ENCODE measurements at places on chromosomes 4 and X.

DNA sequence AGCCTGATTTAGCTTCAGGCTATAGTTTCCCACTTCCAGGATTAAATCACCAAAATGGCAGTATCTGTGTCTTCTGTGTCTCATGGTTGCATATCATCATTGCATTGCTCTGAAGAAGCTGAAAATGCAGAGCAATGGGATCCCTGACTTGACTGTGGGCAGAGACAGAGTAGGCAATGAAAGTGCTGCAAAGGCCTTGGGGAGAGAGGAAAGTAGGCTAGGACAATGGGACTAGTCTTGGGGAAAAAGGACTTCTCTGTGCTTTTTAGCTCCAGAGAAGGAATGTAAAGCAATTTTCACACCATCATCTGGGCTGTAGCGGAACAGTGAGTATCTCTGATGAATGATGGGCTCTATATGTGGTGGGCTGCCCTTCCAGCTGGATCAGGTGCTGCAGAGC is 202.5 kb downstream of the LDB2 start:
- no peak for DNase-seq

GRCh38 chr4:108570993-108571569 is 49.3 kb upstream of the RPL34 start:
- no peak for DNase-seq

- no peak for DNase-seq
These were observed 15.3 kb downstream of the ATP7A start for GRCh38 chrX:77925764-77926163.

- no peak for DNase-seq
These were observed 95.4 kb downstream of the SLC2A9 start for GRCh38 chr4:9925750-9926439.

- no peak for DNase-seq
These were observed 364.8 kb downstream of the PDGFC start for GRCh38 chr4:156606554-156607477.

DNA sequence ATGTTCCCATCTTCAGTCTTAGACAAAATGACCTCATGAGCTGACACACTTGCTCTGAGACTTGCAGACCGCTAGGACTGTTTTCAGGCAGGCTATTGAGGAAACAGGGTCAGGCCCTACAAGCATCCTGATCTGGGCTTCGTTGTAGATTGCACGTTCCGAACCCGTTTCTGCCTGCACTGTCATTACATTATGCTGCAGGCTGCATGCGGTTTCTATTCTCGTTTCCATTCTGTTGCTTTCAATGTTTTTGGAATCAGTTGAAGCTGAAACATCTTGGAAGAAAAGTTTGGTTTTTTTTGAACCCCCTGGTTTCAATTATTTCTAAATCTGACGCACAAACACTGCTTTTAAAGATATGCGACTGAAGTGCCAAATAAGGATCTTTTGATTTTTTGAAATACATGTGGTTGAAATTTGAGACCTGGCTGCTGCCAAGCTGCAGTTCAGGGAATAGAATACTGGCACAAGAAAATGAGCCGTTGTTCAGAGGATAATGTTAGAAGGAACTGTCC is 716.1 kb upstream of the INTU start:
- no peak for DNase-seq

DNA sequence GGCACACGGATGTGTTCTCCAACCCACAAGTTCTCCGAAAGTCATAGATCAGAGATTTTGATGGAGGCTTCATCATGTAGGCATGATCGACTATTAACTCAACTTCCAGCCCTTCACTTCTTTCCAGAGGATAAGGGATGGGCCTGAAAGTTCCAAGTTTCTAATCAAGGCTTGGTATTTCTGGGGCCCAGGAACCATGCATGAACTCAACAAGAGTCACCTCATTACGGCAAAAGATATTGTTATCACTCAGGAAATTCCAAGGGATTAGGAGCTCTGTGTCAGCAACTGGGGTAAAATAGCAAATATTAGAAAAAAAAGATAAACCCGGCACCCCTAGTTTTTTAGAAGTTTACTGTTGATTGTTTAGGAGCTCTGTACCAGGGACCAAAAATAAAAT is 240.1 kb upstream of the PPP1R2C start:
- no peak for DNase-seq

DNA sequence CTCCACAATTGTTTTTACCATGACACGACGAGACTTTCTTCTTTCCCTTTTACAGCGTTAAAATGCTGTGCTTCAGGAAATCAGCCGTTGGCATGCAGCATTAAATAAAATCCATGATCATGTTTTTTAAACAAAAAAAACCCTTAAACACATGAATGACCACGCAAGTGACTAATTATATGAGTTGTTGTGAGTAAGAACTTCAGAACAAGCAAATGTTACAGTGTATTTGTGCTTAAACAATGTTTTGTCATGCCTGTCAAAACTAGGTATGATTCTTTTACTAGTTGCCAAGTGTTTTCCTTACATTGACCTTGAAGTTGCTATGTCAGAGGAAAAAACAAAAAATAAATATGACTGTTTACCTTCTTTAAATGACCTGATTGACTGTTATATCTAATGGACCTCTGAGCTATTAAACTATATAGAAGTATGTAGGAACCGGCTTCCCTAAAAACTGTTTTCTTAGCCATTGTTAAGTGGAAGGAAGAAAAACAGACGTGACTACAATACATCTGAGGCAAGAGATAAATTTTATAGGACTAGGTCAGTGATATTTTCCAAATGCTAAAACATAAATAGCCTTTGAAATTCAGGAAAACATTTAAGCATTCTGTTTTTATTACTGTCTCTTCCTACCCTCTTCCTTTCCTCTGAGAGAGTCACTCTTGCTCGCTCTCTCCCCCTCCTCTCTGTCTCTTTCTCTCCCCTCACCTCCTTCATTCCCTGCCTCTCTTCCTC is 197.1 kb downstream of the PALLD start:
- DNase-seq, result no peak

DNA sequence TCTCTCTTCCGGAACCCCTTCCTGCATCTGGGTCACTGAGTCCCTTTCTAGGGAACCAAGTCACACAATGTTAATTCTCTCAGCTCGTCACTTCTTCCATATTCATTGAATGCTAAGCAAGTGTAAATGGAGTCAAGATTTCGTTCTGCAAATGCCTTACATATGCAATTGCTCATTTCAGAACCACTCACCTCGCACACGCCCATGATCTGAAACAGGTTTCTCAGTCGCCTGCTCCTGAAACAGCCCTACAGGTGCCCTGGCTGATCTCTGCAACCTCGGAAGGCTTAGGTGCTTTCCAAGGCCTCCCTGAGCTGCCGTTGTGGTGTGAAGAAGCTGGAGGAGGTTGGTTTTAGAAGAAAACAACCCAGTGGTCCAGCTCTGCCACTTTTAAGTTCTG is 100.8 kb upstream of the MSX1 start:
- DNase-seq, result no peak

DNA sequence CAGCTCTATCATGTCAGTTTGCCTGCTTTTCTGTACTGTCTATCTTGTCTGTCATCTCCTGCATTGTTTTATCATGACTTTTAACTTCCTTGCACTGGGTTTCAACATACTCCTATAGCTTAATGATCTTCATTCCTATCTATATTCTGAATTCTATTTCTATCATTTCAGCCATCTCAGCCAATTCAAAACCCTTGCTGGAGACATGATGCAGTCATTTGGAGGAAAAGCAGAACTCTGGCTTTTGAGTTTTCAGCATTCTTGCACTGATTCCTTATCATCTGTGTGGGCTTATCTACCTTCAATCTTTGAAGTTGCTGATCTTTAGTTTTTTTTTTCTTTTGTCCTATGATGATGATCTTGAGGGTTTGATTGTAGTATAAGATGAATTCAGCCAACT is 493.8 kb upstream of the GALNT7 start:
- no peak for DNase-seq

- no peak for DNase-seq
These were observed 416.6 kb upstream of the ARX start for GRCh38 chrX:25432396-25432795.

DNA sequence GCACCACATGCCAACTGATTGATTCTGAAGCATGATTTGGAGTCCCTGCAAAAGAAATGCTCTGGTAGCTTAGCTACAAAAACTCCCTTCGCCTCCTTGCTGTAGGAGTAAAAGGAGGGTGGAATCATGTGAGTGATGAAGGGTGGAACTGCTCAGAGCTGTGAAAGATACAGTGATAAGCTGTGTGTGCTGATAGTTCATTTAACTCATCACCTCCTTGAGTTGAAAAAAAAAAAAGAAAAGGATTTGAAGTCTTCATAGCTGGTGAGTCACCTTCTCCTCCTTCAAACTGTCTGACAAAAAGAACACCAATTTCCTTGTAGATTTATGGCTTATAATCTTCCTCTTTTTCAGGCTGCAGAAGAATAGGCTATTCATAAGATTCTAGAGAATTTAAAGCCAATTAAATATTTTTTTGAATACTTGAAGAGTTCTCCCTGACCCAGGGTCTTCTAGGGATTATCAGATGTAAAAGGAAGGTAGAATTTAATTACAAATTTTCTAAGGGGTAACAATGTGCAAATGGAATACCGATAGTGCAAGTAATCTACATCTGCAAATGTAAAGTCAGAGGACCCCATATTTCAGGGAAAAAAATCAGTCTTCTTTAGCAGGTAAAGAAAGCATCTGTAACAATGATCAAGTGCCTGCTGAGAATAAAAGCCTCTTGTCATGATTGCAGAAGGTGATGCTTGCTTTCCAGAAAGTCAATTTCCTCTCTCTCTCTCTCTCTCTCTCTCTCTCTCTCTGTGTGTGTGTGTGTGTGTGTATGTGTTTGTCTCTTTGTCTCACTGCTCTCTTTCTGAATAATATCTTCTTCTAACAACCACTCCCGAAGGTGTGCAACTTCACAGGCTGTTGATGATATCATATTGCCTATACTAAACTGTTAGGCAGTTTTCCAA is 208.8 kb upstream of the VEGFC start:
- no peak for DNase-seq

DNA sequence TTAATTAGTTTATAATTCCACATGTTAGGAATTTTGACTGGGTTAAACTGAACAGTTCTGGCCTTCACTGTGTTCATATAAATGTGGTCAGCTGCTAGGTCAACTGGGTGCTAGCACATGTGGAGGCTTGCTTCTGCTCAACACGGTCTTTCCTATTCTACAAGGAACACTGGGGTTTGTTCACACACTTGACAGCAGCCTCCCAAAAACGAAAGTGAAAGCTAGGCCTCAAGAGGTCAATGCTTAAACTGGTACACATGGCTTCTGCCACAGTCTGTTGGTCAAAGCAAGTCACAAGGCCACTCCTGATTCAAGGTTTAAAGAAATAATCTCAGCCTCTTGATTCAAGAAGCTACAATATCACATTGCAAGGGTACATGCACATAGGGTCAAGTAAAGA is 126.5 kb downstream of the QDPR start:
- no peak for DNase-seq

- no peak for DNase-seq
These were observed 164.2 kb upstream of the NRK start for GRCh38 chrX:105658136-105658535.

DNA sequence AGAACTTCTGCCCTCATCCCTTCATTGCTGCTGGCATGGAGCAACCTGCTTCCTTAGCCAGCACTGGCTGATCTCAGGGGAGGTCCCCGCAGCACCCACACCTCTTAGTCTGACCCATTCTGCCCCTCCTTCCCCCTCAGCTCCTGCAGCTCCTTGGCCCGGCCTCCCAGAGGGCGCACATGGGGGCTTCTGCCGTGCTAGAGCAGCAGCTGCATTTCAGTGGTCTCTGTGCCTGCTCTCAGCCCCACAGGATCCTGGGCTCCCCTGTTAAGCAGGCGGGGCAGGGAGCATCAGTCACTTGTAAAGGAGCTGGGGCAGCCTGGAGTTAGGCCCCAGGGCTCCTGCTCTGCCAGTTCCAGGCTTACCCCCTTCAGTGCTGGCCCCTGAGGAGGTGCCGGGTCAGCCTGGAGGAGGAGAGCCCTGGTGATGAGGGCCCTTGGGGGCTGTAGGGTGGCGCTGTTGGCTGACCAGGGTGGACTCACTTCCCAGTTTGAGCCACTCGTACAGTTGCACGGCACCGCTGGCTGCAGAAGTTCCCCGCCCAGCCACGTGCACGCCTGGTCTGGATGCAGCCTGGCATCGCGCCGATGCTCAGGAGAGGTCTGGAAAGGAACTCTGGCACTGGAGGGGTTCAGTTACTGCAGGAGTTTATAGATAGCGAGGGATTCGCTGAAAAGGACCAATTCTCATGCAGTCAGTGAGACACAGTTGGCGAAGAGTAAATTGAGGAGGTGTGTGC is 85.1 kb upstream of the PSAPL1 start:
- DNase-seq, result no peak

- DNase-seq, result peak; percentile 11
These were observed 83.4 kb downstream of the MSN start for GRCh38 chrX:65750674-65751469.

- DNase-seq, result peak; percentile 60
These were observed 915 bp upstream of the RAB33B start for GRCh38 chr4:139453041-139453370.

- DNase-seq, result no peak
These were observed 46.6 kb downstream of the AFM start for GRCh38 chr4:73528171-73528570.

DNA sequence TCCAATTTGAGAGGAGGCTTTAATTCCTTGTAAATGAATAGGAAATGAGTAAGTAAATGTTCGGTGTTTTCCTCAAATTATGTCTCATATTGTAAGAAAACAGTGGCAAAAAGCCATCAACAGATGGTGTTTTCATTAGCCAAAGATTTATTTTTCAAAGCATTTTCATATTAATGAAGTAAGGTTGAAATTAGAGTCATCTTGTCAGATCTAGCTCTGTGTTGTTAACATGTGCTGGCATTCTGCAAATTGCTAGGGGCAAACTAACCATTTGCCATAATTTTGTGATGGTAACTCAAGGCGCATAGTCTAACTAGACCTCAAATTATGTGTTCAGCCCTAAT is 24.7 kb downstream of the MID2 start:
- no peak for DNase-seq

GRCh38 chr4:75710246-75710645 is 14.1 kb upstream of the USO1 start:
- no peak for DNase-seq

DNA sequence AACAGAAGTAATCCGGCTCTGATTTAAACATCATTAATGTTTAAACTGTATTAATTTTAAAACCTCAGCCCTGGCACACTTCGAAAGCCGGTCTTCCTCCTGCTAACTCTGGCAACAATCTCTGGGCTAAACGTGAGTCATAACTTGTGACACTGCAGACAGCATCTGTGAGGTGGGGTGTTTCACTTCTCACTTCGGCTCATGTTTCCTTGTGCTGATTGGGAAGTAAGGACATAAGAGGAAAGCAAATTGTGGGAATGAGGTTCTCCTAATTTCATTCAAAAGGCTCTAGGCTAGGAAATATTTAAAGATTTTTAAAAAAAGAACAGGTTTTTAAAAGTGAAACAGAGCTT is 139.9 kb upstream of the USP9X start:
- no peak for DNase-seq

- DNase-seq, result no peak
These were observed 36.6 kb downstream of the MAP7D3 start for GRCh38 chrX:136214551-136214950.
